ENCODE measurements at places on chromosomes 5 and 9. TPM values are rescaled to one million over a fixed set of nuclear protein-coding genes. Genes with fewer than 3 reads are reported as not detected.

DNA sequence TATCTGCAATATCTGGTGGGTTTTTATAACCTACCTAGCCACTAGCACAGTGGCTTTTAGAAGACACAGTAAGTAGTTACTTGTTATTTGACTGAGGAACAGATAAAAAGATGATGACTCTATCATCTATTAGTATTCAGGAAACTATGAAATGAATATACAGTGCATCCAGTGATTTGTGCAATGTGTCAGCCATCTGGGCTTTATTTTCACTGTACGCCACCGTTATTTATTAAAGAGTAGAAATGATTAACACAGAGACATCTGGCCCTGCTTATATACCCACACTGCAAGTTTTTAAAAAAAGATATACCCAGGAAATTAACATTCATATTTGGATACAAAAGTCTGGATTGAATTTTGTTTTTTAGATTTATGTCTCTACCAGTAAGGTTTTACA lies 408.4 kb downstream of the PDE4D start:
- no peak for ATAC-seq

GRCh38 chr5:125306741-125307140 lies 560.3 kb upstream of the ZNF608 start:
- ATAC-seq: no peak

DNA sequence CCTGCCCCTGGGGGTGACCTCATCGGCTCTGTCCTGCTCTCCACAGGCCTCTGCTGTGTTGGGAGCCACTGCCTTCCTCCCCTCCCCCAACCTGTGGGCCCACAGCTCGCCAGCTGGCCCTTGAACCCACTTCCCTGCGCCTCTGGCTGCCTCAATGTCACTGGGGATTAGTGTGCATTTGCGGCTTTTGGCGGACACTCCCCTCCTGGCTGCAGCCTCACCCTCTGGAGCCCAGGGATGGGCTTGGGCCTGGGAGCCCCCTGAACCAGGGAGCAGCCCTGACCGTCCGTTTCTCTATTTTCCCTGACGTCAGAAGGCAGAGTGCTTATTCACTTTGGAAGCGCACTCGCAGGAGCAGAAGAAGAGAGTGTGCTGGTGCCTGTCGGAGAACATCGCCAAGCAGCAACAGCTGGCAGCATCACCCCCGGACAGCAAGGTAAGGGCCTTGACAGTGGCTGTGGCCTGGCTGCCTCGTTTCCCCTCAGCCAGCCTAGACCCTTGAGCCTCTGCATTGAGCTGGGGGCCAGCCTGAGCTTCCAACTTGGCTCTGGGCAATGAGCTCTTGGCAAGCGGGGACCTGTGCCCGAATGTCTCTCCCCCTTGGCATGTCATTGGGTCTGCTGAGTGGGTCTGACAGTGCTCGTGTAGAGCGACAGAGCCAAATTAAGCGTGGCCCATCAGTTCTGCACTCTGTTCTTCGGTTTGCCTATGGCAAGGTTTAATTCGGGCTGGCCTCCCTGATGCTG lies 73.1 kb downstream of the RGS3 start:
- ATAC-seq: peak; percentile 76

- no peak for ATAC-seq
Observed at GRCh38 chr5:911601-912000, 18.9 kb downstream of the TRIP13 start.

DNA sequence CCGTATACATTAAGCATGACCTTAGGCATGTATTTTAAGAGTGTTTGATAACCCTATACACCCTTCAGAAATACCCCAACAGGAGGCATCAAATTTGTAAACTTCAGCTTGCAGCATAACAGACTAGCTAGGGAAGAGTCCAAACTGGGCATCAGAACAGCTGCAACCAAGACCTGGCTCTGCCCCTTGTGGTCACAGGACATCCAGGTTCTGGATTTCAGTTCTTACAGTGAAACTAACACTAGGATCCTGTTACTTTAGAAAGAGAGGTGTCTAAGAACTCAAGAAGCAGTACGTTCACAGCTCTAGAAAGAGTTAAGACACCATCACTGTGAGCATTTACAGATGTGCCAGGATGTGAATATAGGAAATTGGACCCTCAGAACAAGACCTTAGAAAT lies 229.8 kb downstream of the BNC2 start:
- ATAC-seq: no peak

GRCh38 chr9:121860744-121861143 lies 209.3 kb downstream of the DAB2IP start:
- peak; percentile 68 for ATAC-seq

DNA sequence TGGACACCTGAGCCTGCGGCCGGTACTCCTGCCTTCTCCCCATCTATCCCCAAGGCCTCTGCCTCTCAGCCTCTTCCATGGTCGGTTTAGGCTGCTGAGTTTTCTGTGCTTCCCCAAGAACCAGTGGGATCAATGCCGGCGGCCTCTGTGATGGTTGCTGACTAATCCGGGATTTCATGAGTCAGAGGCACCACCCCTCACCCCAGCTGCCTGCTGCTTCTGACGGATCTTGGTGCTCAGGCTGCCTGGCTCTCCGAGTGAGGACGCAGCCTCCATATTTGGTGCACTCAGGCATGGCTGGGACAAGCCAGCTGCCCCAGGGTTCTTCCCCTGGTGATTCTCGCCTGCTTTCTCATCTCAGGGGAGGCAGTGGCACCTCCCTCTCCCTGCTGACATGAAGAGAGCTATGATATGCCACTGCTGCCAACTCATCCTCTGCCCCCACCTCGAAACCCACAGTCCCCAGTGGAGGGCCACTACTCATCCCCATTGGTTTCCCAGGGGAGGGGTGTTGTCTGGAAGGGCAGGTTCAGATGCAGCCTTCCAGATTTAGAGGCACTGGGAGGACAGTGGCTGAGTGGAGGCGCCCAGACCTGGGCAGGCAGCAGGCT lies 3.3 kb upstream of the MAN1B1 start:
- ATAC-seq: no peak

DNA sequence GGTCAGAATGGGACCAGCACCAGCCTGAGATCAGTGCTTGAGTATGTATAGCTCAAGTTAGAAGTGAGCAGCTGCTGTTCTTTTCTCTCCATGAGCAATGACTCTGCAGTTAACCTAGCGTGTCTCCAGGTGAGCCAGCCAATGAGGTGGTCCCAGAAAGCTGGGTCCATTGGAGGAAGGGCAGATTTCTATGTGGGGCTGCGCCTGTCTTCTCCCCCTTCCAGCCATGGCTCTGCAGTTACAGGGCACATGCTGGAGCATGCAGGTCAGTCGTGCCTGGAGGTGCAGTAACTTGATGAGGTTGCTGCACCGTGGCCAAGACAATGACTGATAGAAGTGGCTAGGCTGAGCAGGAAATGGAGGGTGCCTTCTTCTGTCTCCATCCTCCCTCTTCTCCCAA lies 29.6 kb upstream of the CXCL14 start:
- ATAC-seq: no peak

DNA sequence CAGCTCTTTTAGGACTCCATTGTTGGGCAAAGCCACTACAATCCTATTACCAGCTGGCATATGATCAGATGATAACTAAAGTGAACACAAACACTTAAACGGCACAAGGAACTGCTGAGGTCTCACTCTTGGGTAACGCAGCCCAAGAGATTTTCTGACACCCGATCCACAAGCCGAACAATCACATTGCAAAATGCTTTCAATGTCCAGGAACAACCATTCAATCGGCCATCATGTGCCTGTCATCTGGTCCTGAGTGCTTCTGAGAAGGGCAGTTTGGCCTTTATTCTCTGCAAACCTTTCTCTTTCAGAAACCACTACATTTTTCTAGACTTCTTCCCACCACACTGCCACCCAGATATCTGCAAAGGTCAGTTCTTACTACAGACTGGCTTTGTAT lies 283.1 kb downstream of the GLIS3 start:
- no peak for ATAC-seq

DNA sequence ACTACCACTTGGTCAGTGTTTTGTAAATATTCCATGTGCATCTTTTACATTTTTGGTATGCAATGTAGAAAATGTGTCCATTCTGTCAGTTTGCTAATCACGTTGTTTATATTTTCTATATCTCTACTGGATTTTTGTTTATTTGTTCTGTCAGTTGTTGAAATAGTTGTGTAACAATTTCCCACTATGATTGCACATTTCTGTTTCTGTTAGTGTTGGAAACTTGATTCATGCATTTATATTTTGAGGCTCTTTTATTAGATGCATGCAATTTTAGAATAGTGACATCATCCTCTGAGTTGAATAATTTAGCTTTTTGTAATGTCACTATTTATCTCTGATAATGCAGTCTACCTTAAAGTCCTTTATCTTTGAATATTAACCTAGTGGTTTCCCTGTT lies 25.8 kb upstream of the LECT2 start:
- no peak for ATAC-seq

DNA sequence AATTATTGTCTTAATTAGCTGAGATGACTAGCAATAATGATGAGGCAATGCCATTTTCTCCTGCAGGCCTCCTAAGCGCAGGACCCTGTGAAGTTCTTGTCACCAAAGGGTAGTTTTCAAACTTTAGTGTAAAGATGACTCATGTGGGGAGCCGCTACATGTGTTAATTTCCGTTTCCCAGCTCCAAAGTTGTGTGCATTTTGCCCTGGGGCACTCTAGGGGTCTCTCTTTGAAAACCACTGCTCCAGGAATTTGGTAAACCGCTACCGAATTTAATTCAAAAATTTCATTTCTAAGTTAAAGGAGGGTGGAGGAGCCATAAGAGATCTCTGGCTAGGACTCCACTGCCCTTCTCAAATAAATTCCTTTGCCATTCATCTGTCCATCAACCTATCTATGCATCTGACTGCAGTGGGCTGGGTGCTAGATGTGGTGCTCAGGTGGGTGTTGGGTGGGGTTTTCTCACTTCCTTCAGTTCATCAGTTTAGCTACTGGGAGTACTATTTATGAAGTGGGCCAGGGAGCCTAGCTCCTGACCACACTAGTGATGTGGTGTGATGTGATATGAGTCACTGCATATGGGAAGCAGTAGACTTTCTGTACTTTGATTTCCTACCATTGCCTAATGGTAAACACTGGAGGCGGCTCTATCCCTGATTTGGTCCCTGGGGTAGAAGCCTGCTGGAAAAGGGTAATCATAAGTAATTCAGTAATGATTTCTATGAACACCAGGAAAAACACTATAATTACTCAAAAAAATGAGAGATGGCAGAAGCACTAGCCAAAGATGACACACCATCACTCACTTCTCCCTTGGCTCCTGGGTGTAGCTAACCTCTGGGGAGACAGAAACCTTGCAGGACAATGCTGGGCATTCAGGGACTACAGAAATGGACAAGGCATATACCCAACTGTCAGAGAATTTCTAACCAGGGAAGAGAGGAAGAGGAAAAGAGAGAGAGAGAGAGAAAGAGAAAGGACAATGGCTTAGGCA lies 4.0 kb upstream of the ZSWIM6 start:
- no peak for ATAC-seq

DNA sequence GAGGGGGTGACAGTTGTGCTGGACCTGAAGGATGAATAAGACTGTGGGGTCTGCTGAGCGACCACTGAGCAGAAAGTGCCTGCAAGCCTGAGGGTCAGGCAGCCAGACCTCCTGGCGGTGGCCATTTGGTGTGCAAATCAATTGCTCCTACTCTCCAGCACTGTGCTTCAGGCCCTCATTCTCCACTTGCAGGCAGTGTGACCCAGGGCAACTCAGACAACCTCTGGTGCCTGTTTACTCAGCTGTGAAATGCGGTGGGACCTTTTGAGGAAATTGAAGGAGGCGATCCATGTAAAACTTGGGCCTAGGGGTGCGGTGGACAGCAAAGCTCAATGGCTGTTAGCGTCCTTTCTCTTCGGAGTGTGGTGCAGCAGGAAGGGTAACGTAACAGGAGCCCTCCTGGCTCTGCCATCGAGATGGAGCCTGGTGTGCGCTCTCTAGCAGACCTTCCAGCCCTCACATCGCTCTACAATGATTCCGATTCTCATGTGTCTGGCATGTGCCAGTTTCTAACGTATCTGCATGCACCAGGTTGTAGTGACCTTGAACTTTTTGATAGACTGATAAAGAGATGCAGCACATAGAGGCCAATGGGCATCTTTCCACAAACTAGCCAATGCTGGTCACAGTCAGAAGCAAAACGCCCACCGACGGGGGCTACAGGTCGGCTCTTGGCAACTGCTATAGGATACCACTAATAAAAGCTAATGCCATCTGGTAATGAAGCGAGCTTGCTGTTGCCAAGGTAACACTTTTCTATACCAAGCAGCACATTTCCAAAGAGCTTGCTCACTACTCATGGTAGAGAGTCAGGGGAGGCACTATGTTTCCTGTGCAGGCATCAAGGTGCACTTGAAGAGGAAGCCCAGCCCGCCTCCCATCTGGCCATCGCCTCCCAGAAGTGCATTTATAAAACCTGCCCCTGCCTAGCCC lies 159.7 kb upstream of the RAPGEF1 start:
- no peak for ATAC-seq

- ATAC-seq: peak; percentile 82
Observed at GRCh38 chr9:89604729-89605464, at the start of gene GADD45G. GADD45G (plus strand) TSS chr9:89605012; CDS start chr9:89605122, 110 bp downstream.

GRCh38 chr5:174046558-174046957 lies 1.1 kb downstream of the NSG2 start:
- no peak for ATAC-seq

- peak; percentile 53 for ATAC-seq
Observed at GRCh38 chr5:173320259-173320658, 8.0 kb downstream of the STC2 start.

DNA sequence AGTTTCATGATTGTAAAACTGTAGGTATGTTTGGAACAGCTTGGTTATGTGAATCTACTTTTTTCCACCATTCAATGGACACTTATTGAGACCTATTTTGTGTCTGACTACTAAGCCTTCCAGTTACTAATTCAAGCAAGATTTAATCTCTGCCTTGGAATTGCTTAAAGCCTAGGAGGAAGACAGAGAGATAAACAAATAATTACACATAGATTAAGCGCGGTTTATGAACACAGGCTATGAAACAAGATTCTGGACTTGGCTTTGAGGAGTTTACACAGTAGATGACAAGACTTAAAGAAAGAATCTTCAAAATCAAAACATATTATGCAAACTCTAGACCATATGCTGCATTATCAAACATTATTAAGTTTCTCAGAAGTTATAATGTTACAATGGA lies 340.4 kb downstream of the RASEF start:
- no peak for ATAC-seq

GRCh38 chr5:106171132-106171531 lies 1499.6 kb downstream of the EFNA5 start:
- ATAC-seq: no peak

Gene C5orf58
- not detected for total RNA-seq

Gene GHR
- 12.5 TPM for total RNA-seq

Gene EGFL7
- total RNA-seq: 62.8 TPM

Gene SH3TC2
- total RNA-seq: 5.0 TPM
